ENCODE measurements at places on chromosomes 7 and 10.

DNA sequence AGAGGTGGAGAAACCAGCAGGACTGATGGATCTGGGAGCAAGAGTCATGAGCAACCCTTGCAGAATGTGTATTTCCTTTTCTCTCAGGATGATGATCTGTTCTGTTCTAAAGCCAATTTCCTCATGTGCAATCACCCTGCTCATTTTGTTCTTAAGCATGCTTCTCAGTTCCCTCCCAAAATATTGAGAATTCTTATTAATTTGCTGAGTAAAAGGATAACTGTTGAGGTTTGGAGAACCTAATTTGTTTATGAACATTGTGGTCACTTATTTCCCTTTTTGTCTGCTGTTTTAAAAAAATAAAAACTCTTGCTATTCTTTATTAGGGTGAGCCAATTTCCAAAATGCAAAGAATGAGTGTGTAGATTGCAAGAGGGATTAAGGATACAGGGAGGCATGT lies 106.8 kb downstream of the APBB1IP start:
- no peak for DNase-seq

GRCh38 chr10:84999929-85000328 lies 671.5 kb downstream of the CCSER2 start:
- no peak for DNase-seq

DNA sequence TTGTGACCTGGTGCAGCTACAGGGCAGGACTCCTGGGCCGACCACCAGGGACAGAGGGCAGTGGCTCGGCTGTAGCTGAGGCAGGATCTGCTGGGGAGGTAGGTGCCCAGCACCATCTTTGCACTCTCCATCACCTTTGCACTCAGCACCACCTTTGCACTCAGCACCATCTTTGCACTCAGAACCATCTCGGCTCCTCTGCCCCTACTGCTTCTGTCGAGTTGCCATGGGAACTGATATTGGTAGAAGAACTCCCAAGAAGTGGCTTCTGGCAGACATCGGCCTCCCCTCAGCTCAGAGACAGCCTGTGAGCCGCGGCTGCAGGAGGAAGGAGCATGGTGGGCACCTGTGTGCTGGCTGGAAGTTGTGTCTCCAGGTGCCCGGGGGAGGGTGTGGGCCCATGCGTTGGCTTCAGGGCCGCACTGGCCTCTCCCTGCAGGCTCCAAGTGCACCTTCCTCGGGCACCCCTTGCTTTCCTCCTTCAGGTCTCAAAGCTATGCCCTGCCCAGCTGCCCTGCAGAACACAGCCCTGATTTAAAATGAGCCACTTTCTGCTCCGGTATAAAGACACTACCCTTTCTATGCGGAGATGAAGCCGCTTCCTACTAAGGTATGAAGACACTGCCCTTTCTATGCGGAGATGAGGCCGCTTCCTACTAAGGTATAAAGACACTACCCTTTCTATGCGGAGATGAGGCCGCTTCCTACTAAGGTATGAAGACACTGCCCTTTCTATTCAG lies 514.5 kb downstream of the PTPRN2 start:
- DNase-seq: no peak

GRCh38 chr10:64346389-64346788 lies 825.2 kb downstream of the REEP3 start:
- no peak for DNase-seq

GRCh38 chr10:2438248-2438939 lies 629.0 kb upstream of the PFKP start:
- DNase-seq: no peak

DNA sequence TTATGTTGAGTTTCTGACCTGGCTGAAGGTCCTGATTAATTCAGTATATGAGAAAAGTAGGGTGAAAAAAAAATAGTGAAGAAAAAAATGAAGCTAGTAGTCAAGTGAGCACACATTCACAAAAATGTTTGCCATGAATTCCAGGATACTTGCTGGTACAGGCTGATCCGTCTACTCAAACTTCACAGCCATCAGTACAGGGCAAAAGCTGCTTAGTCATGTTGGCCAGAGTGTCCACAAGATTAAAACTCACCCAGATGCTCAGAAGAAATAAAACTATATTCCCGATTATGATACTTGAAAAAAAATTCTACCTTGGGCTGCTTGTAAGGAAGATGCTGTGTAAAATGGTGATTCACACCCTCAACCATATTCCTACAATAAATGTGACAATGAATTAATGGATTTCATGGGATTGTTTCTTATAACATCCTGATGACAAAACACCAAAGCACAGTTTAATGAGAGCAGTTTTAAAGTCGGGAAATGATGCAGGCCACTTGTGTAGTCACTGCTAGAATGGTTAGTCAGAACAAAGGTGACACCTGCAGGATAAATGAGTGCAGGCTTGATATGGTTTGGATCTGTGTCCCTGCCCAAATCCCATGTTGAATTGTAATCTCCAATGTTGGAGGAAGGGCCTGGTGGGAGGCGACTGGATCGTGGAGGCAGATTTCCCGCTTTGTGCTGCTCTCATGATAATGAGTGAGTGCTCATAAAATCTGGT lies 49.2 kb upstream of the ANKRD1 start:
- no peak for DNase-seq

- no peak for DNase-seq
Observed at GRCh38 chr10:79058899-79059841, 9.6 kb upstream of the ZMIZ1 start.

DNA sequence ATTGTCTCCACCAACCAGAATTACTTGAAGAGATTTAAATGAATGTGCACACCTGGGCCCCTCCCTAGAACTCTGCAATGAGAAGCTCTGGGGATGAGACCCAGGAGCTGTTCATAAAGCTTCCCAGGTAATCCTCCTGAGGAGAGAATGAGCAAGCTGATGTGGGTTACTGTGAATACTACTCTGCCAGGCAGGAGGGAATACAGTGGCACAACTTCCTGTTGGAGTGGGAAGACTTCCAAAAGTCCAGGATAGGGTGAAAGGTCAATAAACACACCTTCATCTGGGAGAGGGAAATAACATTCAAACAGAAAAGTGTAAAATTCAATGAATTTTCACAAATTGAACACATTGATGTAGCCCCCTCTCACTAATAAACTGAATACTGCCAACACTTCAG lies 351.4 kb downstream of the ABCA13 start:
- no peak for DNase-seq

DNA sequence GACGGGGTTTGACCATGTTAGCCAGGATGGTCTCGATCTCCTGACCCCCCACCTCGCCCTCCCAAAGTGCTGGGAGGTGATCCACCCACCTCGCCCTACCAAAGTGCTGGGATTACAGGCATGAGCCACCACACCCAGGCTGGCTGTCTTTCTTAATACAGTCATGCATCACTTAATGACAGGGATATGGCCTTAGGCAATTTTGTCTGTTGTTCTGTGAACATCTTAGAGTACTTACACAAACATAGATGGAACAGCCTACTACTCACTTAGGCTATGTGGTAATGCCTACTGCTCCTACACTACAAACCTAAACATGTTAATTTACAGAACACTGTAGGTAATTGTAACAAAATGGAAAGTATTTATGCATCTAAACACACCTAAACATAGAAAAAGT lies 106.6 kb upstream of the KCNMA1 start:
- no peak for DNase-seq

DNA sequence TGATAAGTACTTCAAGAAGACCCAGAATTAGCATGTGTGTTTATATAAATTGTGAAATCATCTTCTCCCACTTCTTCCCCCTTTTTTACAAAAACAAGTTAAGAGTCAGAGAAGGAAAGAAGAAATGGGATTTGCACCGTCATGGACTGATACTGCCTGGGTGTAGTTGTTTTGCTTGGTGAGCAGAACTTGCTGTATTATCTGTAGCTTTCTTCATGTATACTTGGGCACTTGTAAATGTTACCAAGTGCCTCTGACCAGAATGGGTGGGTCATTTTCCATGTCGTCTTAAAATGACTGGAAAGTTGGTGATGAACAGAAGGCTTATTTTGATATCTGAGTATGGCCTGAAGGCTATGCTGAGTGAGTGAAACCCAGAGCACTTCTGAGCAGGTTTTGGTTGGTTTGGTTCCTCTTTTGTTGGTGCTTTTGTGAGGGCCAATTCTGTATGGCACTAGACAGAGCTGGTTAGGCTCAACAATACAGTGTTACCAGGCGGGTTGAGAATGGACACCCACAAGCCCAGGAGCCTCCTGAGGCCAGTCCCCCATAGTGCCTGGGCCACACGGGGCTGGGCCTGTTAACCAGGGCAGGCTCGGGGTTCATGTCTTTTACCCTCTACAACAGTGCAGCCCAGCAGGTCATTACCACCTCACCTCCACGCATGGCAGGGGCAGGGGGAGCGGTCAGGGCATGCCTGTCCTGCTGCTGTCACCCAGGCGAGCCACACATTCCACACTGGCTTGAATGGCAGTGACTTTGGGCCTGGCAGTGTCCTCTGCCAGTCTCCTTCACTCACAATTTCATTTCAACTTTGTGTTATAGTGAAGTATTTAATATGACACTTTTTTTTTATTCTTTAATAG lies 115.1 kb downstream of the CCNY start:
- no peak for DNase-seq

DNA sequence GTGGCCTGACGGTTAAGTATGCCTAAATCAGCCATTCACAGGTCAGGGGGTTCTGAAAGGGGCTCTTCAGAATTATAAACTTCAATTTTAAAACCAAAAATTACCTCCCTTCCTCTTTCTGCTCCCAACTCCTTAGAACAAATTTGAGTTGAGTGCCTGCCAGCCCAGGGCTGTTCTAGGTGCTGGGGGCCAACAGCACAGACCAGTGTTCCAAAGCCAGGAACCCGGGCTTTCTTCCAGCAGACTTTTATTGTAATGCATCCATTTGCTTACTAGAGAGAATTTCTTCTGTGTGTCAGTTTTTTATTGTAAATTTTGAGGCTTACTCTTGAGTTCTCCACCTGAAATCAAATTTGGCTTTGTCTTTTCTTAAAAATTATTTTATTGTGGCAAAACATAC lies 238.5 kb downstream of the CACNB2 start:
- DNase-seq: no peak

GRCh38 chr7:151168787-151169162 lies 1.3 kb upstream of the GBX1 start:
- no peak for DNase-seq

GRCh38 chr7:154231732-154232131 lies 179.5 kb downstream of the DPP6 start:
- no peak for DNase-seq

GRCh38 chr10:116111483-116112095 lies 161.4 kb downstream of the GFRA1 start:
- DNase-seq: no peak

GRCh38 chr7:21617916-21618390 lies 75.1 kb downstream of the DNAH11 start:
- DNase-seq: no peak

GRCh38 chr7:152909683-152910544 lies 150.4 kb downstream of the ACTR3B start:
- DNase-seq: no peak

DNA sequence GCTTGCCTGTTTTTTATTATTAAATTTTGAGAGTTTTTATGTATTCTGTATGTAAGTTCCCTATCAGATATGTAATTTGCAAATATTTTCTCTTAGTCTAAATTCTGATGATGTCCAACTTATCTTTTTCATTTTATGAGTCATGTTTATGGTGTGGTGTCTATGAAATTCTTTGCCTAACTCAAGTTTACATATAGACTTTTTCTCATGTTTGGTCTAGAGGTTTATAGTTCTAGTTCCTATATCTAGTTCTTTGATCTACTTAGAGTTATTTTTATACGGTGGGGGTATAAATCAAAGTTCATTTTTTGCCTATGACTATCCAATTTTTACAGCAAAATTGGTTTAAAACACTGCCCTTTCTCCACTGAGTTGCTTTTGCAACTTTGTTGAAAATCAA lies 26.3 kb upstream of the CCDC7 start:
- no peak for DNase-seq

All from D341Med (cell line).